ENCODE measurements at places on chromosomes 3 and 15.

DNA sequence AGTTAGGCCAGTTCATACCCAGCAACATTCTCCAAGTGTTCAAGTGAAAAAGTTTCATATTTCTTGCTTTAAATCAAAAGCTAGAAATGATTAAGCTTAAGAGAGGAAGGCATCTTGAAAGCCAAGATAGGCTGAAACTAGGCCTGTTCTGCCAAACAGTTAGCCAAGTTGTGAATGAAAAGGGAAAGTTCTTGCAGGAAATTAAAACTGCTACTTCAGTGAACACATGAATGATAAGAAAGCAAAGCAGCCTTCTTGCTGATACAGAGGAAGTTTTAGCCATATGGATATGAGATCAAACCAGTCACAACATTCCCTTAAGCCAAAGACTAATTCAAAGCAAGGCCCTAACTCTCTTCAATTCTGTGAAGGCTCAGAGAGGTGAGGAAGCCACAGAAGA lies 274.7 kb downstream of the TUSC7 start:
- DNase-seq = no peak

DNA sequence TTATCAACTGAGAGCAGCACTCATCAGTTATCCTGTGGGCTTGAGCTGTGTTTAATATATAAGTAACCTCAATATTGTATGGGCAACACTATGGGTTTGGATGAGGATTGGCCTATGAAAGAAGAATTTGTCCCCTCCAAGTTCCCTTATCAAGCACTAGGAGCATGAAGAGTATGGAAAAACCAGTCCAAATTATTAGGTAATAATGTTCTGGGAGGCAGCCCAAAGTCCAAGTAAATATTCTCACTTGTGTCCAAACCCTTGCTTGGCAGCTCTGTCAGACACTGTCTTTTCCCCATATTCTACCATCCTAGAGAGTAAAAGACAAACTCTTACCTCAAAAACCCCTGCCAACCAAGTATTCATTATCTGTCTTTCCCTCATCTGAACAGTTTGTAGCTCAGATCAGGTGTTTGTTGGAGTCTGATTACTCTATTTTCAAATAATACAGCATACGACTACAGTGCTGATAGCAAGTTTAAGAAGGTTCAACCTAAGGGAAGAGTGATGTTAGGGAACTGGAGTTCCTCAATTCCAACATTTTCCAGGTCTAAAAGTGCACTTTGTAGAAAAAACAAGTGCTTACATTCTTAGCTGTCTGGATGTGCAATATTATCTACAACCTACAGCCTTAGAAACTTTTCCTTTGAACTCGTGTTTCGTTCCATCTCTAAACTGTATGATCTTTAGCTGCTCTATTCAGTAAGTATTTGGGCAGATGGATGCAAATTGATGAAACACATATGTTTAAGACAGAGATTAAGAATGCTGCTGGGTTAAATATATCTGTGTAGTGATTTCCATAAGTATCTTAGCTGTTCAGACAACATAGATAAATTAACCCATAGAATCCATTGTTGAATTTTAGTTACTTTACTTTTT lies 89.7 kb upstream of the PHLDB2 start:
- DNase-seq = no peak

DNA sequence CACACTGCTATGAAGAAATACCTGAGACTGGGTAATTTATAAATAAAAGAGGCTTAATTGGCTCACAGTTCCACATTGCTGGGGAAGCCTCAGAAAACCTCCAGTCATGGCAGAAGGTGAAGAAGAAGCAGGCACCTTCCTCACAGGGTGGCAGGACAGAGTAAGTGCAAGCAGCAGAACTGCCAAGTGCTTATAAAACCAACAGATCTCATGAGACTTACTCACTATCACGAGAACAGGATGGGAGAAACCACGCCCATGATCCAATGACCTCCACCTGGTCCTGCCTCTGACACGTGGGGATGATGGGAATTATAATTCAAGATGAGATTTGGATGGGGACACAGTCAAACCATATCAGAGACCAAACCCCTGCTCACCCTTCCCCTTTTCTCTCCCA lies 75.0 kb downstream of the TRIM69 start:
- no peak for DNase-seq

DNA sequence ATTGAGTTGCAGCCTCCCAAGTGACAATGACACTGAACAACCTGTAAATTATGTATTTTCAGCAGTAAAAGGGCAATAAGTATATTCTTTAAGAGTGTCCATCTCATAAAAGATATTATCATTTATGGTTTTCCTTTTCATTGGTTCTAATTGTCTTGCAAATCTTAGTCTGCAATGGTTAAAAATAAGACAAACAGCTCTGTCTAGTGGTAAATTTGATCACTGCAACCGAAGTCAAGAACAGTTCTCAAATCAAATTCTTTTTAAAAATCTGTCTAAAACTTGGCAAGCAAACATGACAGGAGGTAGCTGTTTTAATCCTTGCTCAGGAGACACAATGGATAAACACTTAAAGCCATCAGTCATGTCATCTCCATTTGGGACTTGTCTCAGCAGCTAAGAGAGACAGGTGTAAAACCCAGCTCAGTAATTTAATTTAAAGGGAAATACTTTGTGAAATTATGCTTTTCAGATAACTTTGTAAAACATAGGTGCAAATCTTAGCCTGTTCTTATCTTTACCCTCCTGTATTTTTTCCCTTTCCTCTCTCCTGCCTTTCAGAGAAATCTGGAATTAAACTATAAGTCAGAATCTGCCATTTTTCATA lies 150.3 kb upstream of the ARHGEF26 start:
- no peak for DNase-seq

GRCh38 chr3:181176601-181177000 lies 187.1 kb upstream of the DNAJC19 start:
- no peak for DNase-seq

DNA sequence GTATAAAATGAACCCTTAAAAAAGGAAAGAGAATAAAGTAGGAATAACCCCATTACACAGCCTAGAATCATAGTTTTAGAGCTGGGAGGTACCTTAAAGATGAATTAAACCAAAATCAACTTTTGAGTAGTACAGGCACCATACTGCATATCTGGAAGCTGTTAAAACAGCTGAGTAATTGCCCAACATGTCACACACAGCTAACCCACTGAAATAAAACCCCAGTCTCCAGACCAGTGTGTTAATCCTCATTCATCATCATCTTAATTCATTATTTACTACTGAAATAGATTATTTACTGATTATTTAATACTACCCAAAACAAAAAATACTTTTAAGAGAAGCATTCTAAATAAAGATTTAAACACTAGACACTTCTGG lies 52.8 kb downstream of the GPR160 start:
- no peak for DNase-seq

DNA sequence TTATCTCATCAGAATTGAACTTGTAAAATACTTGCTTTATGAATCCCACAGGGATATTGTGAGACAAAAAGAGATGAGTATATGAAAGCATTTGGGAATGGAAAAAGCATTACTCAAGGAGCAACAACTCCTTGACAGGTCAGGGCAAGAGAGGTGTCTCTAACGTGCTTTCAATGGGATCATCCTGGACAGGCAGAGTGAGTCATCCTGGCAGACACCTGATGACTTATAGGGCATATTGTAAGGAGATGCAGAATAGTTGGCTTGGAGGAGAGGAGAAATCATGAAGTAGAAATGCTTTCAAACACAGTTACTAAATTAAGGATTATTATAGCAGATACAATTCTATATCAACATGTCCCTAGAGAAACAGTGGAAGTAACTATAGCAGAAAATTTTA lies 71.9 kb upstream of the THSD4 start:
- no peak for DNase-seq

- no peak for DNase-seq
Measured at GRCh38 chr3:148651549-148651948, 46.2 kb upstream of the AGTR1 start.

DNA sequence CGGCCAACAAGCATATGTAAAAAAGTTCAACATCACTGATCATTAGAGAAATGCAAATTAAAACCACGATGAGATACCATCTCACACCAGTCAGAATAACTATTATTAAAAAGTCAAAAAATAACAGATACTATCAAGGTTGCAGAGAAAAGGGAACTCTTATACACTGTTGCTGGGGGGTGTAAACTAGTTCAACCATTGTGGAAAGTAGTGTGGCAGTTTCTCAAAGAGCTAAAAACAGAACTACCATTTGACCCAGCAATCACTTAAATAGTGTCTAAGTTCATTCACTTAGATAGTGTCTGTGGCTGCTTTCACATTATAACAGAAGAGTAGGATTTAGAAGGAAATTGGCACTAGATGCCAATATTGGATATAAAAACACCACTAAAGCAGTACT lies 49.7 kb downstream of the CGGBP1 start:
- DNase-seq = no peak

GRCh38 chr15:39581242-39581792 lies 438 bp downstream of the THBS1 start:
- no peak for DNase-seq

GRCh38 chr3:119628816-119629445 lies 31.2 kb downstream of the PLA1A start:
- DNase-seq = no peak

- DNase-seq = no peak
Measured at GRCh38 chr3:123803521-123803920, 80.6 kb downstream of the MYLK start.

DNA sequence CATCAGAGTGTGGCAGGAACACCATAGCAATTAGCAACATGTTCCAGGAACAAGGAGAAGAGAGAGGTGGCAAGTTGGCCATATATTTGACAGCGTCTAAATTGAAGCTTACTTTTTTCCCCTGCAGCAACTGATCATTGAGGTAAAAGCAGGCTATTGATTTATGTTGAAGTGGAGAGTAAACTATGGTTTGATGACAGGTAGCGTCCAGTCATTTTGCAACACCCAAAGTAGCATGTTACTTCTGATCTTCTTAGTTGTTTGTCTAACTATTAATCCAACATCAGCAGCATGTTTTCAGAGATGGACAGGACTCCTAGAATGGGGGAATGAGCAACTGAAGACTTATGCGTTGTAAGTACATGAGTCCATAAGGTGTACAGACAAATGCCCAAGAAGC lies 225.8 kb downstream of the ZPLD1 start:
- DNase-seq = no peak

GRCh38 chr3:183370391-183370790 lies 58.0 kb downstream of the MCF2L2 start:
- no peak for DNase-seq

DNA sequence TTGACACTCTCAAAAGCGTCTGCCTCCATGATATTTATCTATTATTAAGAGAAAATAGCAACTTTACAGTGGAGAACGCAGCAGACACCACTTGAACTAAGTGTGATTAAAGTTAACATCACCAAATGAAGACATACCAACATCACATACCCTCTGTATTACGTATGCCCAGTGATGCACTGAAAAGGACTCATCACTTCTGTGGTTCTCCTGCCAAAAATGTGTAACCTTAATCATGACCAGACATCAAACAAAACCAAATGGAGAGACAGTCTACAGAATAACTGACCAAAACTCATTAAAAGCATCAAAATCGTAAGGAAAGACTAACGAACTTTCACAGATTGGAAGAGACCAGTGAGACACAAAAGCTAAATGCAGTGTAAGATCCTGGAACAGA lies 103.2 kb downstream of the PPP2R3A start:
- DNase-seq = no peak

DNA sequence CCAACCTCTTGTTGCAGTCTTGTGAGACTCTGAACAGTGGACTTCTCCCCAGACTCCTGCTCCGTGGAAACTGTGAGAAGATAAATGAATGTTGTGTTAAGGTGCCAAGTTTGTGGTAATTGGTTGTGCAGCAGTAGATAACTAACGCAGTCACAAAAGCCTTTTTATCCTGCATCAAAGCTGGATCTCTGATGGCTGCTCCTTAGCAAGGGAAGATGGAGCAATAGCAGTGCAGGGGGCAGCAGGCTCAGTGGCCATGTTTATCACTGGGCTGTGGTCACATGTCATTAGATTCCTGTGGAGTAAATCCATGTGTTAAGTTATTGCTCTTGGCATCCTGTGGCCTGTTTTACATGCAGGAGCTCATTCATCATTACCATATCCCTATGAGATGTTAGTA lies 13.5 kb downstream of the CMTM7 start:
- DNase-seq = no peak

- DNase-seq = no peak
Measured at GRCh38 chr15:78438619-78439285, 736 bp downstream of the IREB2 start.

- no peak for DNase-seq
Measured at GRCh38 chr3:178459038-178459410, 77.2 kb upstream of the KCNMB2 start.

- DNase-seq = no peak
Measured at GRCh38 chr3:169964176-169964575, 2.4 kb upstream of the SEC62 start.

DNA sequence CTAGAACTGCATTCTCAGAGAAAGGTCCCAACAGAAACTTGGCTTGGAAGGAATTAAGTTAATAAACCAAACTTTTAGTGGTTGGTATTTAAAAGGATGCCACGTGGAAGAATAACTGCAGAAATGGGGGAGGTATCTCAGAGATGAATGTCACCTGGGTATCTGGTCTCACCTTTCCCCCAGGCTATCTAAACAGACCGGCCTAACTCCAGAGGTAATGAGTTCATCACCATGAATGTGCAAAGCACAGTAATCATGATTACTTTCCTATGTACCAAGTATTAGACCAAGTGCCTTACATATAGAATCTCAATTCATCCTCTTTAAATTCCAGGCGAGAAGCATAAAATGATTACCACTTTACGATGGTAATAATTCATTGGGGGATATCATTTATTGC lies 80.8 kb downstream of the FBN1 start:
- no peak for DNase-seq

DNA sequence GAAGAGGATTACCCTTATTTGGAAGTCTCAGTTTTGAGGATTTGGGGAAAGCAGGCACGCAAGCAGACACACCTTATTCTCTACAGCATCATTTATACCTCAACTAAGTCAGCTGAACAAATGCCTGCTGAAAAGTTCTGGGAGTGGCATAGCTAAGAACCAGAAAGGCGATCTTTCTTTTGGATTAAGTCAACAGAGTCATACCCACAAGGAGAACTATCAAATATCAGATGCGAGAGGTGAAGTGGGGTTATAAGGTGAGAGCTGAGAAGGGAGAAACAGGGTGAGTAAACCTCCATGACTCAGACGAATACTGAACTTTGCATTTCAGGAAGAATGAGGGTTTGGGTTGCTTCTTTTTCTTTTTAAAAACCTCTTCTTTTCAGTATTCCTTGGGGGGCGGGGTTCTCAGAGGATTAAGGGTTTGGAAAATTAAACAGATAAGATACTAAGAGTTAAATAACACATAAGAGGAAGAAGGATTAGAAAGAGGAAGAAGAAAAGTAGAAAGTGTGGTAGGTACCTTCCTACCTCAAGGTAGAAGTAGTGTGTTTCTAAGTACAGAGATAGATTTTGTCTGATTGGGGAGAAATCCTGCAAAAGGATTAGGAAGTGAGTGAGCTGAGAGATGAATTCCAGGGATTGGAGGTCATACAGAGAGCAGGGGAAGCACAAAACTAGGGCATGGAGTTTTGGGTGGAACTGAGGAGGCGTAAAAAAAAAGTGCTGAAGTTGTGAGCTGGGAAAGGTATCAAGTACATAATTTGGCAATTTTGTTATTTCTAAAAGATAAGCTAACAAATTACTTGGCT lies 41.3 kb upstream of the ICE2 start:
- DNase-seq = no peak
